ENCODE measurements at places on chromosomes 7 and 10. TPM values are rescaled to one million over a fixed set of nuclear protein-coding genes. Genes with fewer than 3 reads are reported as not detected.

GRCh38 chr10:106439366-106439765 is 725.1 kb downstream of the SORCS1 start:
- DNase-seq, result no peak

GRCh38 chr7:50982626-50983025 is 199.9 kb upstream of the GRB10 start:
- DNase-seq, result no peak

GRCh38 chr10:97825020-97825760 is 24.5 kb upstream of the GOLGA7B start:
- no peak for DNase-seq

- no peak for DNase-seq
These were observed 179.3 kb upstream of the CSTF2T start for GRCh38 chr10:51878695-51879094.

SFRP5 gene
- not detected for total RNA-seq

NCF1 gene
- not detected for total RNA-seq

DNA sequence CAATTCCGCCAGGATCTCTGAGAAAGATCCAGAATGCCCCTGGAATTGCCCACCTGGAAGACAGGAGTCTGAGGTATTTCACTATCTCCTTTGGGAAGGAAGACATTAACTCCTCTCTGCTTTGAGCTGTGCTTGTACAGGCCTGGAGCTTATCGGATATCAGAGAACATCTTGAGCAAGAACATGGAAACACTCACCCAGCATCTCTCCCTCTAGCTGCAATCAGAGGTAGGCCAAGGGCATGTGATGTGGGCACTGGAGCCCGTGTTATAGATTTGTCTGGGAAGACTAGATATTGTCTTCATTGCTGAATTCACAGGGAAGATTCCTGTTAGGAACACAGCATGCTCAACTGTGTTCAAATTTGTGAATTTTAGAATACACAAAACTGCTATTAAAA is 233.9 kb downstream of the PHF14 start:
- no peak for DNase-seq

DNA sequence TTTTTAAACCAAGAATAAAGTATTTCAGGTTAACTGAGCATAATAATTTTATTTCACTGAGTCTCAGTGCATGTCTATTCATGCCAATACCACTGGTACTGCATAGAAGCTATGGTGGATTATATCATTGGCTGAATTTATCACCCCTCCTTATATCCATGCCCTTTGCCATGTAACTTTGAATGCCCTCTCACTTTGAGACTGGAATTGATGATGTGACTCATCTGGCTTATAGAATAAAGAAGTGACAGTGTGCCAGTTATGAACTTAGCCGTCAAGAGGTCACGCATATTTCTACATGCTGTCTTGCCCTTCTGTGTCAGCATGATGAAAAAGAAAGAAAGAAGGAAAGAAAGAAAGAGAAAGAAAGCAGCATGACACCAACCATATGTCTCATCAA is 20.7 kb upstream of the ABLIM1 start:
- DNase-seq, result no peak

DNA sequence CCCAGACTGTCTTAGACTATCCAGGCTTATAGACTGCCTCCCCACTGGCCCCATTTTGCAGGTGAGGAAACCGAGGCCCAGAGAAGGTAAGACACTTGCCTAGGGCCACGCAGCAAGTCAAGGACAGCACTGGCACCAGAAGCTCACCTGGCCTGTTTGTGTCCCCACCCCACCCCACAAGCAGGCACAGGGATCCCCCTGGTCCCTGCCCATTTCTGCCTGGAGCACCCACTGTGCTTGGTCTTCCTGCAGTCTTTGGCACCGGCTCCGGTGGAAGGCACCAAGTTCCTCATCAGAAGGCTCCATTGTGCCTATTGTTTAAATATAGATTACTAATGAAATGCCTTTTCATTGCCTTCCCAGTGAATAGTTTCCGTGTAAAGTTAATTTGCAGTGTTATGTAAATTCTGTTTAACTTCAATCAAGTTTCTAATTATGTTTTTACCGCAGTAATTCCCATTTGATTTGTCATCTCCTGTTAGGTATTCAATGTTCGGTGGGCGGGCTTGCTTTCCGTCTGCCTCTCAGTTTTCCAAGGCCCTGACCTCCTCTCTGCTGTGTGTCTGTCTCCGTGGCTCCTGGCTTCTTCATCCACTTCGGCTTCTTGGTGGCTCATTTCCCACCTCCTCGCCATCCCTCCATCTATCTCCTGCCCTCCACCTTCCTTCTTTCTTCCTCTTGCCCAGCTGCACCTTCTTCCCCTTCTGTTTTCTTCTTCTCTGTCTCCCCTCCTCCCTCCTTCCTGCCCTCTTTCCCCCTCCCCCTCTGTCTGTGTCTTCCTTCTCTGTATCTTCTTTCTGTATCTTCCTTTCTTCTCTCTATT is 75.8 kb downstream of the ZMIZ1 start:
- DNase-seq, result no peak

TMEM178B gene
- total RNA-seq, result under 0.01 TPM

- DNase-seq, result no peak
These were observed 72.1 kb downstream of the ADCY1 start for GRCh38 chr7:45646207-45646821.

NXPH1 gene
- total RNA-seq, result not detected

DNA sequence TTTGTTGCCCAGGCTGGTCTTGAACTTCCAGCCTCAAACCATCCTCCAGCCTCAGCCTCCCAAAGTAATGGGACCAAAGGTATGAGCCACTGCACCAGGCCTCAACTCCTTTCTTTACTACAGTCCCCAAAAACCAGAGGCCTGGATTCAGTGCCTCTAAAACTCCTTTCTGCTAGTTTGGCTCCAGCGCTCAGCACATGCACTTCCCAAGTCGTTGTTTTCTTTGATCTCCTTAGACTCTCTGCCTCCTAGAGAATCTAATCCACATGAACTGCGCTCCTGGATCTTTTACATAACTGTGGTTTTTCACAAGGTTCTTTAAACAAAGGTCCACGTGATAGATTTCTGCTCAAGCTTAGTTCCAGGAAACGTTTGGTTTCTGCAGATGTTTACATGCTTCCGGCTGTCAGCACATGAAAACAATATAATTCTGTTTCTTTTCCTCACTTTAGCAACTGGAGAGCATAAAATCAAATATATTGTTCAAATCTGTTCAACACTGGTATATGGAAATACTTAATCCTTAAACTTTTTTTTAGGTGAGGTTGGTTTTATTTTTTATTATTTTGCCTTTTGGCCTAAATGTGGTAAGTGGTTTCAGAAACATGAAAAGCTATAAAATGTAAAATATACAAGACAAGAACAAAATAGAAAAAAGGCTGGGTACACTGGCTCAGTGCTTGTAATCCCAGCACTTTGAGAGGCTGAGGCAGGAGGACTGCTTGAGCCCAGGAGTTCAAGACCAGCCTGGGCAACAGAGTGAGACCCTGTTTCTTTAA is 270.5 kb upstream of the MKLN1 start:
- DNase-seq, result peak; percentile 86

- DNase-seq, result no peak
These were observed 52.2 kb upstream of the SUN1 start for GRCh38 chr7:780081-780480.

DNA sequence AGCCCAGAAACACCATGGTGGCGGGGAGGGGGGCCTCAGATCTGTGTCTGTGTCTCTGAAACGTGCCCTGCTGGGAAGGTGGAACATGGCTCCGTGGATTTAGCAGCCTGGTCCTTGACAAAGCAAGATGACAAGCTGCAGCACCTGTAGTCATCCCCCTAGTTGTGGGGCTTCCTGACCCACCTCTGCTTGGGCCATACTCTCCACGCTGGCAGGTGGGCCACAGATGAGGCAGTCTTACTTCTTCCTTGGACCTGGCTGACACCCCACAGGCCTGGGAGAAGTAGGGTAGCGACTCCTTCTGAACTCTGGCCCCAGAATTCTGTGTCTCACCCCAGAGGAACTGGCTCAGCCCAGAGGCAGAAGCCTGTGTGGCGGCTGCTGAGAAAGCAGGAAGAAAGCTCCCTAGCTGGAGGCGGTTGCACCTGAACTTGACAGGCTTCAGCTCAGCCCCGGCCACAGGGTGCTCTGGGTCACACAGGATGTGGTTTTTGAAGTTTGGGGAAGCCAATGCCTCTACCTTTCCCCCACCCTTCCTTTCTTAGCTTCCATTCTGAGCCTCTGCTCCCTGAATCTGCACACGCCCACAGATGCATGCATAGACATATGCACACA is 113.9 kb downstream of the ABLIM1 start:
- DNase-seq, result no peak

OR2A12 gene
- total RNA-seq, result not detected

DNA sequence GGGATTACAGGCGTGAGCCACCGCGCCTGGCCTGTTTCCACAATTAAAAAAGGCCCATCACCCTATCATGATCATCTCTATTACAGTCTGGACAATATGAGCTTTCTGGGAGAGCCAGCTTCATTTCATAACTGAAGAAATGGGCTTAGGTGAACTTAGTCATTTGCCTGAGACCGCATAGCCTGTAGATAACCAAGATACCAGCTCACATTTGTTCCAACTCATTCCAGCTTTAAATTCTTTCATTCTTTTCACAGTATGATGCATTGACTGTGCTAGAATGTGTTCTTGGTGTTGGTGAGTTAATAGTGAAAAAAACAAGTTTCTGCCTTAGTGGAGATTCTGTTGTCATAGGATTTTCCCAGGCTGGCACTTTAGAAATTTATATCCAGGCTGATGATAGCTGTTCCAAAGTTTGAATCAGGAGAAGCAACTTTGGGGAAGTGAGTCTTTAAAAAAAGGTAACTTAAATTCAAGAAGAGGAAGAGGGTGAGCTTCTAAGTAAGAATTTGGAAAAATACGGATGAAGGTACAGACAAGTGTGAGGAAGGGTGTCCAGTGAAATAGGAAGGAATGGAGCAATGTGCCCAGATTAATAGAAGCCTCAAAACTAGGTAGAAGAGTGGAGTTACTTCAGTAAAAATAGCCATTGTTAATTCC is 2.1 kb upstream of the H2AZ2 start:
- DNase-seq, result peak; percentile 66

GRCh38 chr10:42488416-42488815 is 150.0 kb downstream of the ZNF33B start:
- DNase-seq, result peak; percentile 31

STAG3 gene
- 0.36 TPM for total RNA-seq

DNA sequence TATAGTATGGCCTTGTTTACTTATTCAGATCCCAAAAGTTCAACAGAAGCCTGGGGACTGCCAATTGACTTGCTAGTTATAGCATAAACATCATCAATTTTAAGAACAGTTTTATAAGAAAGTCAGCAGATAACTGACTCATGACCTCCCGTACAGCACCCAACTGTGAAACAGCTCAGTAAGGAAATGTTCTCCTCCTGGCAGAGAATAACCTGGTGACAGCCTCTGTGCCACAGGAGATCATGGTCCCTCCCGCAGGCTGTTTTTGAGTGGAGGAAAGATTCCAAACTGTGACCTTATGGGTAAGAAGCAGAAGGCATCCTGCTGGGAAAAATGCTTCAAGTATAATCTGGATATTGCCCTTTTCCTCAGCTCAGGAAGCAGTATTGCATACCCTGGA is 182.5 kb downstream of the SEMA3D start:
- peak; percentile 29 for DNase-seq

- DNase-seq, result peak; percentile 69
These were observed 298.2 kb upstream of the GALNT17 start for GRCh38 chr7:70833726-70834125.

DNA sequence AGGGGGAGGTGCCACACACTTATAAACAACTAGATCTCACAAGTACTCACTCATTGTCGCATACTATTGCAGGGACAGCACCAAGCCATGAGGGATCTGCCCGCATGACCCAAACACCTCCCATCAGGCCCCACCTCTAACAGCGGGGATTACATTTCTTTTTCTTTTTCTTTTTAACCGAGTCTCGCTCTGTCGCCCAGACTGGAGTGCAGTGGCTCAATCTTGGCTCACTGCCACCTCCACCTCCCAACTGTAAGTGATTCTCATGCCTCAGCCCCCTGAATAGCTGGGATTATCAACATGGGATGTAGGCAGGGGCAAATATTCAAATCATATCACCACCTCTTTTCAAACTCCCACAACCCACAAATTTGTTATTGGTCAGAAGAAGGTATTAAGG is 76.7 kb downstream of the SKAP2 start:
- DNase-seq, result no peak

NPSR1 gene
- total RNA-seq, result not detected

PIP gene
- not detected for total RNA-seq

All from IMR-90 (cell line).